ENCODE measurements at places on chromosomes 3 and 15. TPM values are rescaled to one million over a fixed set of nuclear protein-coding genes. Genes with fewer than 3 reads are reported as not detected.

Gene GRIP2
- 0.62 TPM for total RNA-seq

- H3K27ac ChIP-seq = no peak overlapping the region
- H3K27me3 ChIP-seq = no peaks in the 10 kb centered on the region
- no peak for DNase-seq
- H3K4me3 ChIP-seq = no peak overlapping the region
Measured at GRCh38 chr3:45917146-45917898, 25.9 kb upstream of the CXCR6 start.

Gene LIPH
- 19.6 TPM for total RNA-seq

DNA sequence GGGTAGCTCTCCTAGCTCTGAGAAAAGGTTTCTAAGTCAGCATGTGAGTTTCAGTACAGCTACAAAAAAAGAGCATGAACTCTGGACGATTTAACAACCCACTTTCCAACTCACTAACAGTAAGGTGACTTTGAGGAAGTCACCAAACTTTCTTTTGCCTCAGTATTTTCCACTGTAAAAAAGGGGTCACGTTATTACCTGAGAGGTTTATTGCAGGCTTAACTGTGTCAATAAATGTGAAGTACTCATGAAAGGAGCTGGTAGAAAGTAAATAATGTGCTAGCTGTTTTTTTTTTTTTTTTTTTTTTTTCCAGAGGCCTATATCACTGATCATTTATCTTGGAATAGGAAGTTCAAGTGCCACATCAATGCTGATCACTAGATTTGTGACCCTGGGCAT, 89.3 kb downstream of the PLSCR2 start:
- no peaks in the 10 kb centered on the region for H3K4me1 ChIP-seq
- no peaks in the 10 kb centered on the region for H3K36me3 ChIP-seq
- no peak overlapping the region for H3K4me3 ChIP-seq
- H3K27ac ChIP-seq = no peak overlapping the region

DNA sequence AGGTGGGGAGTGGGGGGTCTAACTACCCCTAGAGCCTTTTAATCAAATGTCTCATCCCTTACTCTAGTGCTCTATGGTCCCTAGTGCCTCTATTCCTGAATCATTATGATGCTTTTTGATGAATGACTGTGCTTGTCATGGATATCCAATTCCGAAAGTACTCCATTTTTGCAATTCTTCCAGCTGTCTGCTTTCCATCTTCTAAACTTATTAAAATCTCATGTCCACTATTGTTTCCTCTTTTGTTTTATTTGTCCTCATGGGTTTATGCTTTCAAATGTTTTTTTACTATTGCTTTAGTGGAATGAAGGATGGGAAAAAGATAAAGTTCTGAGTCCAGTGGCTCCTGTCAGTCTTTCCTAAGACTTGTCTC, 77.2 kb upstream of the KCNMB2 start:
- no peak overlapping the region for H3K4me3 ChIP-seq
- H3K27ac ChIP-seq = no peak overlapping the region
- no peaks in the 10 kb centered on the region for H3K27me3 ChIP-seq
- H3K36me3 ChIP-seq = no peaks in the 10 kb centered on the region

DNA sequence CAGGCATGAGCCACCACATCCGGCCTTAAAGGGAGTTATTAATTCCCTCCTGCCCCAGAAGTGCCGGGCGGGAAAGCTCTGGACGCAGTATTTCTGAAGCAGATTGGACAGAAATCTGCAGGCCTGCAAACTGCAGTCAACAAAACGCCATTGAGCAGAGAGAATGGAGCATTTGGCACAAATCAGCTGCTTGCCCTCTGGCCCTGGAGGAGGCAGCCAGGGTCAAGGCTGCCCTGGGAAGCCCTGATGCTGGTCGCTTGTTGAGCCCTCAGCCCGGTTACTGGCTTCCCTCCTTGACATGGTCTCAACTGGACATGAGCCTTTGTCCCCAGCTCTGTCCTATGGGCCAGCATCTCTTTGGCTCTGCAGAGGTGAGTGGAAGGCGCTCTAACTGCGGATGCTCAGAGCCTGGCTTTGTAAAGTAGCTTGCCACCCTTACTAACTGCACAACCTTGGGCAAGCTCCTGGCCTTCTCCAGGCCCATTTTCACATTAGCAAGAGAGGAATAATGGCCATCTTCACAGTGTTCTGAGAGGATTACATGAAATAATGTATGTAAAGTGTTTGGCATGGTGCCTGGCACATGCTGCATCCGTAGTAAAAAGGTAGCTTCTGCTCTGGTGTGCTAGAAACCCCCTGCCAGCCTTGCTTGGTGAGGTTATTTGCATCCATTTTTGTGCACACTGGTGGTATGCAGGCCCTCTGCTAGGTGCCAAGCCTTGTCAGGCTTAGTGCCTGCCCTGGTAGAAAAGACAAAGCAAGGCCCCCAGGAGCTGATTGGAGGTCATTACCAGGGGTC, 4.1 kb downstream of the SEMA4B start:
- no peak overlapping the region for H3K27ac ChIP-seq
- DNase-seq = no peak
- H3K4me3 ChIP-seq = no peak overlapping the region
- H3K36me3 ChIP-seq = no peaks in the 10 kb centered on the region
- peaks cover 6% of the 10 kb centered on the region for H3K4me1 ChIP-seq
- no peaks in the 10 kb centered on the region for H3K27me3 ChIP-seq

DNA sequence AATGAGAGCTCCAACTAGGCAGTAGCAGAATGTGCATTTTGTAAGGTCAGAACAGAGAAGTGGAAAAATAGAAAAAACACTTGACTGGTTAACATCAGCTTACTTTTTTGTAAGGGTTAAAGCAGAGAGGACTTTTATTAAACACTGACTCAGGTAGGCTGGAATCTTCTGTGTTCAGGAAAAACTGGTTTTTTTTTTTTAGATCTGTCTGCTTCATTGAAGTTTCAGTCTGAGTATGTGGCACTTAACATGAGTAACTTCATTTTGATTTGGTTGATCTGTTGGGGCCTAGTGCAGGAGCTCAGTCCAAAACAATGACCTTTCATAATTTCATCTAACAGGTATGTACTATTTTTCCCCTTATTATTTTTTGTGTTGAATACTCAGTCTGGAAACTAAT, 141.1 kb downstream of the DOCK3 start:
- H3K27ac ChIP-seq = no peak overlapping the region
- H3K36me3 ChIP-seq = no peaks in the 10 kb centered on the region
- no peaks in the 10 kb centered on the region for H3K27me3 ChIP-seq

DNA sequence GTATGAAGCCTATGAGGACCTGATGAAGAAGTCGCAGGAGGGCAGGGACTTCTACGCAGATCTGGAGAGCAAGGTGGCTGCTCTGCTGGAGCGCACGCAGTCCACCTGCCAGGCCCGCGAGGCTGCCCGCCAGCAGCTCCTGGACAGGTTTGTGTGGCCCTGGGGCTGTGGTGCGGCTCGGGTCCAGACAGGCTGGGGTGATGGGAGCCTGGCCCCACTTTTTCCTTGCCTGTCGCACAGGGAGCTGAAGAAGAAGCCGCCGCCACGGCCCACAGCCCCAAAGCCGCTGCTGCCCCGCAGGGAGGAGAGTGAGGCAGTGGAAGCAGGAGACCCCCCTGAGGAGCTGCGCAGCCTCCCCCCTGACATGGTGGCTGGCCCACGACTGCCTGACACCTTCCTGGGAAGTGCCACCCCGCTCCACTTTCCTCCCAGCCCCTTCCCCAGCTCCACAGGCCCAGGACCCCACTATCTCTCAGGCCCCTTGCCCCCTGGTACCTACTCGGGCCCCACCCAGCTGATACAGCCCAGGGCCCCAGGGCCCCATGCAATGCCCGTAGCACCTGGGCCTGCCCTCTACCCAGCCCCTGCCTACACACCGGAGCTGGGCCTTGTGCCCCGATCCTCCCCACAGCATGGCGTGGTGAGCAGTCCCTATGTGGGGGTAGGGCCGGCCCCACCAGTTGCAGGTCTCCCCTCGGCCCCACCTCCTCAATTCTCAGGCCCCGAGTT, 29.0 kb downstream of the PTPN23 start:
- no peak overlapping the region for H3K27ac ChIP-seq
- DNase-seq = no peak
- H3K27me3 ChIP-seq = no peaks in the 10 kb centered on the region
- H3K4me3 ChIP-seq = no peak overlapping the region
- peaks cover 7% of the 10 kb centered on the region for H3K36me3 ChIP-seq

Gene CIAO2A
- 133 TPM for total RNA-seq

DNA sequence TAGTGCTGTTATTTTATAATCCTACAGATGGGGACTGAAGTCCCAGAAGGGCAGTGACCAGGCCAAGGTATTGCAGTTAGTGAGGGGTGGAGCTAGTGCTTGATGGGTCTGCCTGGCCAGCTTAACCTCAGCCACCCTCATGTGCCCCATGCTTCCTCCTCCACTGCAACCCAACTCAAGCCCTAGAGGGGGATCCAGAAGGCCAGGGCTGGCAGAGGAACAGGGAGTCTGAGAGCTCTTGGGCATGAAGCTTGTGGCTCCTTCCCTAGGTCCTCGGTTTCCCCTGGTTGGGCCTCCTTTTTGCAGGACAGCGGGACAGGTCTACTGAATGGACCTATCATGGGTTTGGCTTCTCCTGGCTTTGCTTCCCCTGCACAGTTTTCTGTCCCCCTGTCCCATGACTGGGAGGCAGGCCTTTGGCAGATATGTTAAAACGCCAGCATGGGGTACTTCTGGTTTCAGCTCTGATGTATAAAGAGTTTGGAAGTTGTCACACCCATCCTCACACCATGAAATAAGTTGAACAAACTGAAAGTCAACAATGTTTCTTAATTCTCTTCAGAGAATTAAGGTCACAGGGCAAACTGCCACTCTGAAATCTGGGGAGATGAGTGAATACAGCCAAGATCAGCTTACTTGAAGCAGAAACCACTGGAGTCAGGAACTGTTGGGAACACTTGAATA, 103.3 kb downstream of the SMAD6 start:
- H3K27me3 ChIP-seq = no peaks in the 10 kb centered on the region
- H3K36me3 ChIP-seq = no peaks in the 10 kb centered on the region
- no peak for DNase-seq
- no peak overlapping the region for H3K4me3 ChIP-seq

DNA sequence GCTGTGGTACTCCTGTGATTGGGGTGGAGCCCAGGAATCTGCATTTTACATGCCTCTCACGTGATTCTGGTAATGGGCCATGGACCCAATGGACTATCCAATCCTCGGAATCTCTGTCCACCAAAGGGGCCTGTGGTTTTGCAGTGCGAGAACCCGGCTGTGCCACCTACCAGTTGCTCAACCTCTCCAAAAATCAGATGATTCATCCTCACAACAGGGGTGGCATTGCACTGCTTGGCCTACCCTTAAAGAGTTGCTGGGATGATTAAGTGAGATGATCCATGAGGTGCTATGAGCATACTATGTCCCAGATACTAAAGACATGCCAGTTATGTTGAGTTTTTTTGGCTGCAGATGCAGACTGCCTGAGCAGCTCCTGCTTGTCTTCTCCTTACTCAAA, 5.1 kb downstream of the ANP32A start:
- peaks cover 18% of the 10 kb centered on the region for H3K4me1 ChIP-seq
- DNase-seq = no peak
- no peak overlapping the region for H3K4me3 ChIP-seq
- H3K27ac ChIP-seq = peak overlapping the region; percentile 99

- no peaks in the 10 kb centered on the region for H3K36me3 ChIP-seq
- no peaks in the 10 kb centered on the region for H3K27me3 ChIP-seq
- DNase-seq = no peak
Measured at GRCh38 chr3:68360492-68360891, 571.9 kb downstream of the TAFA4 start.

DNA sequence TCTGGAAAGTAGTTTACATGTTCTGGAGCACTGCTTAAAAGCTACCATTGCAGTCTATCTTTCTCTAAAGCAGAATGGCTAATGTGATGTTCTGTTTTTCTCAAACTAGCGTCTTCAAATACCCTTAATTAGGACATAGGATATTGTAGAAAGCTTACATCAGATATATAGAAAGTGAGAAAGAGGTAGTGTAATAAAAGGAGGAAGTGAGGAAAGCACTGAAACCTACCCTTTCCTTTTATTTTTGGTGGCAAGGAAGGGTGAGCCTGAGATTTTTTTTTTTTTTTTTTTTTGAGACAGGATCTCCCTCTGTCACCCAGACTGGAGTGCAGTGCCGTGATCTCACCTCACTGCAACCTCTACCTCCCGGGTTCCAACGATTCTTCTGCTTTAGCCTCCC, 9.4 kb downstream of the SENP2 start:
- H3K27me3 ChIP-seq = no peaks in the 10 kb centered on the region
- no peak for DNase-seq
- no peaks in the 10 kb centered on the region for H3K4me1 ChIP-seq
- H3K27ac ChIP-seq = no peak overlapping the region
- no peak overlapping the region for H3K4me3 ChIP-seq

GRCh38 chr3:113275929-113276750, 64.8 kb downstream of the BOC start:
- DNase-seq = peak; percentile 28
- peaks cover 17% of the 10 kb centered on the region for H3K4me1 ChIP-seq
- H3K27ac ChIP-seq = peak overlapping the region; percentile 70
- no peaks in the 10 kb centered on the region for H3K27me3 ChIP-seq

Gene TGM5
- total RNA-seq = 11.3 TPM

DNA sequence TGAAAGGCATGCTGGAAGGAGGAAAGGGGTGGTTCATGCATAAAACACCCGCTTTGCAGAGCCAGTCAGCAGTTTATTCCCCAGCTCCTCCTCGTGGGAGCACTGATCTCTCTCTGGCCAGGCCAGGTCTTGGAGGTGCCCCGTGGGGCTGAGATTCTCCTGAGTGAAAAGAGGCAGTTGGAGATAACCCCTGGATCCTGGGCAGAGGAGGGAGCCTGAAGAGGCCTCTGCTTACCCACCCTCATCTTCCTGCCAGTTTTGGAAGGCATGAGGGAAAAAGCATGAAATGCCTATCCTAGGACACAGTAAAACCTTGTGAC, 108.3 kb downstream of the SEMA5B start:
- no peak overlapping the region for H3K27ac ChIP-seq
- H3K4me3 ChIP-seq = no peak overlapping the region
- H3K27me3 ChIP-seq = peaks cover 5% of the 10 kb centered on the region
- no peaks in the 10 kb centered on the region for H3K4me1 ChIP-seq

DNA sequence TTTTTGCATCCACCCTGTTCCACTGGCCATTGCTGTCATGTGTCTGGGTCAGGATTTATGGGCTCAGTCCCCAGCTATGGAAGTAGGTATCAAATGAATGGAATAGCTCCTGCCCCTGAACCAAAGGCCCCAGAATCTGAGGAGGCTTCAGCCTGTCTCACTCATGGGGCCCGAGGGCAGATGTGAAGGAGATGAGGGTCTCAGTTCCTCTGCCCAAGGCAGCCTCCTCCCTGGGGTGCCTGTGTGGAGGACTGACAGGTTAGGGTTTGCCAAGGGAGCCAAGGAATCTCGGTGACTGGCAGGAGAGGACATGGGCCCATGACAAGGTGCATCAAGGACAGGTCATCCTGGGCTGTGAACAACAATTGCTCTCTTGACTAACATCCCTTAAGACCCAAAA, 70.4 kb downstream of the CPN2 start:
- H3K27me3 ChIP-seq = no peaks in the 10 kb centered on the region
- no peaks in the 10 kb centered on the region for H3K4me1 ChIP-seq
- H3K4me3 ChIP-seq = no peak overlapping the region
- no peak for DNase-seq
- H3K27ac ChIP-seq = no peak overlapping the region

DNA sequence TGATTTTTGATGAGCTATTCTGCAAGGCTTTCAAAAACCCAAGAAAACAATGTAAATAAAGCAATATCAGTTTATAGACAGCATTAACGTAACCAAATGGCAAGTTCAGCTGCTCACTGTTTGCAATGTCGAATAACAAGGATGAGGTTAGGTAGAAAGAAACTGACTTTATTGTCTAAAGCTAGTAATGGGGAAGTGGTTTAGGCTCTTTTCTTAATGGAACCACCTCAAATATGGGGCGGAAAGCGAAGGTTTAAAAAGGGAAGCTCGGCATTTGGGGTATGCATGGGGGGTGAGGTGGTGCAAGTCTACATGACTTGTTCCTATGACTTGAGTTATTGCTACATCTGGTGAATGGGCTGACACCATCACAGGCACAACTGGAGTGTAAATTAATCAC, 1060.2 kb downstream of the NSUN3 start:
- no peaks in the 10 kb centered on the region for H3K27me3 ChIP-seq
- H3K4me1 ChIP-seq = no peaks in the 10 kb centered on the region

All from prostate gland (tissue), 2 donors.